ENCODE measurements at places on chromosomes 12 and 14.
A peak's percentile ranks its signal among the peaks of the same experiment; 100 is the strongest.

DNA sequence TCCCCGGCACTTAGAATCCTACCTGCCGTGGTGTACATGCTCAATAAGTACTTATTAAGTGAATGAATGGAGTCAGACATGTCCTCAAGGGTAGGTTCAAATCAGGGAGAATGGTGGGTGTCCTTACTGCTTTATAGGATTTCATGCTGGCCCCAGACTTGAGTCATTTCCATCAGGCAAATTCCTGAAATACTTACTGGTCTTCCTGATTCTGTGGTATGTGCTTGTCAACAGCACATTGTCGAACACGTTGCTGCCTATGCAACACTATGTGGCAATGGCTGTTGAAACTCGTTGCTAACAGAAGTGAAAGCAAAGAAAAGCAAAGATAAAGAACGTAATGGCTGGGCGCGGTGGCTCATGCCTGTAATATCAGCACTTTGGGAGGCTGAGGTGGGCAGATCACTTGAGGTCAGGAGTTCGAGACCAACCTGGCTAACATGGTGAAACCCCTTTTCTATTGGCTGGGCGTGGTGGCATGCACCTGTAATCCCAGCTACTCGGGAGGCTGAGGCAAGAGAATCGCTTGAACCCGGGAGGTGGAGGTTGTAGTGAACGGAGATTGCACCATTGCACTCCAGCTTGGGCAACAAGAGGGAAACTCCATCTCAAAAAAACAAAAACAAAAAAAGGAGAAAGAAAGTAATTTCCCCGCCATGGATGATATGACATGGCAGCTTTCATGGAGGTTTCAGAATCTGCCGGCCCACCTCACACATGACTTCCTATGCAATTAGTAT is 214.9 kb downstream of the ZFP36L1 start:
- DNase-seq = no peak
- no peaks in the 10 kb centered on the region for H3K27me3 ChIP-seq
- no peak overlapping the region for H3K4me3 ChIP-seq
- no peaks in the 10 kb centered on the region for H3K36me3 ChIP-seq
- H3K27ac ChIP-seq = peak overlapping the region; percentile 32

- H3K4me1 ChIP-seq = peaks cover 19% of the 10 kb centered on the region
- H3K27me3 ChIP-seq = no peaks in the 10 kb centered on the region
- no peaks in the 10 kb centered on the region for H3K36me3 ChIP-seq
- peak overlapping the region; percentile 93 for H3K27ac ChIP-seq
Measured at GRCh38 chr12:57896115-57896433, 45.3 kb upstream of the ATP23 start.

GRCh38 chr12:27627123-27627852 is 69.0 kb upstream of the REP15 start:
- no peak overlapping the region for H3K27ac ChIP-seq
- H3K36me3 ChIP-seq = no peaks in the 10 kb centered on the region
- no peak for DNase-seq
- no peak overlapping the region for H3K4me3 ChIP-seq
- H3K4me1 ChIP-seq = peaks cover 2% of the 10 kb centered on the region

DNA sequence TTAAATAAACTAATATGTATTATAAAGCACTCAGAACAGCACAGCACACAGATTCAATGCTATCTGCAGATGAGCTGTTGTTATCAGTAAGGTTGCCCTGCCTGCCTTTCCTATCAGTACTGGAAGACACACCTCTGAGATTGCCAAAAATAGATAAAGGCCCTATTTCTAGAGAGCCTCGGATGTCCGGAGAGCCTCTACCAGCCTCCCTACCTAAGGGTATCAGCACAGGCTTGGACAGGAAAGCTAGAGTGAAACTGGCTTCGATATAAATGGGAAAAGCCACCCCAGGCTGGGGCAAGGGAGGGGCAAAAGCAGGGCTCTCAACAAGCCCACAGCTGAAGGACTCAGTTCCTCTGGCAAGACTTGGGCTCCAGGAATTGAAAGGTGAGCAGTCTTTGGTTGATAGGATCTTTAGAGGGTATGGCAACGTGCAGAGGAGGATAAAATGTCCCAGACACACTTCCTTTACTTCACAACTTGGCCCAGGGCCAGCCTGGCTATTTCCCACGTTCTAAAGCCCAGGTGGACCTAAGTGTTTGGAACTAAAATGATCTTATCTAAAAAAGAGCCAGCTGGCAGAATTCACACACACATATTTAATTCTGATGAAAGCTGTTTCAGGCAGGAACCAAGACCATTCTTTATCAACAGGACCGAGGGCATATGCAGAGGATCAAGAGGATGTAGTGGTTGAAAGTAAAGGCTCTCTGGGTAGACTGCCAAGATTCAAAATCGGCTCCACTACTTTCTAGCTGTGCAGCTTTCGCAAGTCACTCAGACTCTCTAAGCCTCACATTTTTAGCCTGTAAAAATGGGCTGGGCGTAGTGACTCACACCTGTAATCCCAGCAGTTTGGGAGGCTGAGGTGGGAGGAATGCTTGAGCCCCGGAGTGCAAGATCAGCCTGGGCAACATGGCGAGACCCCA is 37.8 kb upstream of the ITPR2 start:
- no peaks in the 10 kb centered on the region for H3K27me3 ChIP-seq
- H3K36me3 ChIP-seq = no peaks in the 10 kb centered on the region
- no peak overlapping the region for H3K27ac ChIP-seq
- no peaks in the 10 kb centered on the region for H3K4me1 ChIP-seq
- H3K4me3 ChIP-seq = no peak overlapping the region

DNA sequence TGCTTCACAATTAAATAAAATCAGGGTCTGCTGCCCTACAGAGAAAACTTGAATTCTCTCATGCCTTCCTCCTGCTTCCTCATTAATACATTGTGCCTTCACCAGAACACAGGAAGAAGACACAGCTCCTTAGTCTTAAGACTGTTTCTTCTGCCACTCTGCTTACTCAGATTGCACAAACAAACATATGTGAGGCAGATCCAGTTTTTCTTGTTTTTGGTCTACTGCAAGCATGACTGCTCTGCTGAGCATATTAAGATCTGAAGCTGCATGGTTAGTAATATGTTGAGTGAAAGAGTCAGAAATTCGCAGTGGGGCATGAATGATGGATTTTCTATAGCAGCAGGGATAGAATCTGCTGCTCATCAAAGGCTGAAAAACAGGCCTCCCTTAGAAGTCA is 321.1 kb upstream of the STXBP6 start:
- no peak overlapping the region for H3K4me3 ChIP-seq
- DNase-seq = no peak
- no peak overlapping the region for H3K27ac ChIP-seq
- H3K27me3 ChIP-seq = no peaks in the 10 kb centered on the region

All from liver (tissue), 10 donors.